ENCODE measurements at places on chromosomes 6 and 20. TPM values are rescaled to one million over a fixed set of nuclear protein-coding genes. Genes with fewer than 3 reads are reported as not detected.

DLK2 gene
- not detected for total RNA-seq

DNA sequence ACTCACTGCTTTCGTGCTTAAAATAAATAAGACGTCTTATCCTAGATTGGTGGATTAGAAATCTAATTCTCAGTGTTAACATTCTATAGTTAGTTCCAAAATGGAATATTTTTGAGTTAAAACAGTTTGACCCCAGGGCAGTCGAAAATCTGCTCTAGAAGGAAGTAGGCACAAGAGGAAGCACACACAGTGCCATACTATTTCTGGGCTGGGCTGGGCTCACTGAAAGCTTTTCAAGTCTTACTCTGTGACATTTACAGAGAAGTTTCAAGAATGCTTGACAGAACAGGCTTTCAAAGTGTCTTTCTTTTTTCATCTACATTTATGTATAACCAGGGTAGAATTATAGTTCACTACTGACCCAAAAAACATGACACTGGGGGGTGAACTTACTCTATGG is 209.8 kb downstream of the SOD2 start:
- DNase-seq = no peak

DNA sequence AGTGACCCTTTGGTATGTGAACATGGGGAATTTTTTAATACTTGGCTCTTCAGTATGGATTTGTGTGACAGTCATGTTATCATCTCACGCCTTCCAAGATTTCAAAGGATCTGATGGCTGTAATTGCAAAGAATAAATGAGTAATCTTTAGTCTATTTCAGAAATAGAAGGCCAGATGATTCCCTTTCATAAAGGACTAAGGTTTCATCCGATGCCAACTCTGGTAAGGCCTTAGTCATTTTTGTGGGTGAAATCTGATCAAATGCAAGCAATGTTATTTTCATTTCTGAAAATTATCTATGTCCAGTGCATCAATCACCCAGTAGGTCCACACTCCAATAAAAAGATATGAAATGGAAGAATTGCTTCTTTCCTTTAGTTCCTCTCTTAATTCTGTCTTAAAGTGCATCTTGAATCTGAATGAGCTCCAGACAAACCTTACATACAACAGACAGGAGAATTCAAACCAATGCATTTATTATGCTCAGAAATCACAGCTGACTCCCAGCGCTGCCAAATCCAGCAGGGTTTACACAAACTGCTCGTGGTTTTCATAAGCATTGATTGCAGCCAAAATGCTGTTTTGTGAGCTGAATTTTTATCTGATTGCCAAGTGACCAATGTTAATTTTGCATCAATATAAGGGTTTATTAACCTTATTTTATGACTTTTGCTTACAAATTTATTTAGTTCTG is 565.2 kb upstream of the MARCKS start:
- no peak for DNase-seq

MOCS1 gene
- 28.0 TPM for total RNA-seq

GRCh38 chr6:154478021-154478700 is 32.3 kb downstream of the CNKSR3 start:
- DNase-seq = no peak

ADGRG6 gene
- 9.2 TPM for total RNA-seq

- peak; percentile 63 for DNase-seq
Observed at GRCh38 chr20:13009682-13010406, 1.1 kb downstream of the SPTLC3 start.

GRCh38 chr20:10622657-10623418 is 51.0 kb downstream of the JAG1 start:
- peak; percentile 81 for DNase-seq

CDYL gene
- total RNA-seq = 23.7 TPM

DNA sequence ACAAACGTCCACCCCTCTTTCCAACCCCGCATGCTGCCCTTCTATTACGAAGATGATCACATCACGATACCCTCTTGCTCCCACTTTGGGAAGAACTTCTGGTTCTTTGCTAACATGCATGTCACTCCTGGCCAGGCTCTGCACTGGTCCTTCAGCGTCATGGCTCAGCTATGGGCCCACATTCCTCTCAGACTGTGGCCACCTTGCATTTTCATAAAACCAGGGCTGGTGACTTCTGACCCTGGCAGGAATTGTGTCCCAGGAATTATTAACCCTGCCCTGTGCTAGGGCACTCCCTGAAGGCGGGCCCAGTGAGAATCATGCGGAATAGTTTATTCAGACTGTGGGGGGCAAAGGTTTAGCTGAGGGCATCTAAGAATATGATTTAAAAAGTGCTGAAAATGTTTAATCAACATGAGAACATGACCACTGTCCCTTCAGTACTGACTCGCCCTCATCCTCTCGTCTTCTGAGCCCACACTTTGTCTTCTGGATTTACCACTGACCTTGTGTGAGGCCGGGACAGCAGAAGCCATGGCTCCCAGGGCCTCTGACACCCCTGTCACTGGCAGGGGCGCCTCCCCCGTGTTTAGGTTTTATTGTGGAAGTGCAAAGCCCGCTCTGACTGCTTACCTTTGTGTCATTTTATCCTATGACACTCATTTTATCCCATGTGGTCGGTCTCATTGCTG is 38.1 kb upstream of the THBS2 start:
- DNase-seq = no peak

- no peak for DNase-seq
Observed at GRCh38 chr6:150033207-150033771, 8.0 kb upstream of the RAET1L start.

GRCh38 chr6:84645563-84646266 is 118.7 kb downstream of the TBX18 start:
- DNase-seq = no peak
